ENCODE measurements at places on chromosomes 1 and 21. TPM values are rescaled to one million over a fixed set of nuclear protein-coding genes. Genes with fewer than 3 reads are reported as not detected.

- no peak for DNase-seq
Observed at GRCh38 chr21:42089093-42089631, 18.0 kb downstream of the UMODL1 start.

GRCh38 chr1:67532452-67533216, 102.4 kb upstream of the SERBP1 start:
- DNase-seq = peak; percentile 20

GRCh38 chr1:147273409-147274336, 31.2 kb downstream of the CHD1L start:
- DNase-seq = no peak

DNA sequence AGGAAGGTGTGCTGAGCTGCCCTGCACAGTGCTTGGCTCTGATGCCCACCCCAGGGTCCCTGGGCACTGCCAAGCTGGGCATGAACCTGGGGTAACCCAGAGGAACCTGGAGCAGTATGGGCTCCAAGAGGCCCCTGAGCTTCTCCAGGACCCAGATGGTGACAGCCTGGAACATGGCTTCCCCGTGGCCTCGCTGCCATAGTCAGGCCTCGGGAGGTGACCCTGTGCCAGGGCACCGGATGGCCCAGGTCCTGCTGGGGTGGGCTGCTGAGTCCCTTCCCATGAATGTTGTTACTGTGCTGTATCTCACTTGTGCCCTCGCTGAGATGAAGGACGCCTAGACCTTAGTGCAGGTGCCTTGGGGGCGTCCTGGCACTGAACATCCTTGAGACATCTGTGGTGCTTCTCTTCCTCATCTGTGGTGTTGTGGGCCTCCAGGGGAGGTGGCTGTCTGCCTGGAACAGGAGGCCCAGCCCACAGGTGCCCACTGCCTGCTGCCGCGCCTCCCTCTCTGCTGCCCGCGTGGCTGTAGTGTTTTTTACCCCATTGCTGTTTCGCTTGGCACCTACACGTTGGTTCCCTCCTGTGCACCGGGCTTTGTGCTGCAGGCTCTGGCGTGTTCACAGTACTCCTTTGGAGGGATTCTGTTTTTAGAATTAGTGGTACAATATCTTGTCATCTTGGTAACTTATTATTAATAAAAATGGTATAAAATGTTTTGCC, 160.3 kb downstream of the PCBP3 start:
- DNase-seq = no peak

DNA sequence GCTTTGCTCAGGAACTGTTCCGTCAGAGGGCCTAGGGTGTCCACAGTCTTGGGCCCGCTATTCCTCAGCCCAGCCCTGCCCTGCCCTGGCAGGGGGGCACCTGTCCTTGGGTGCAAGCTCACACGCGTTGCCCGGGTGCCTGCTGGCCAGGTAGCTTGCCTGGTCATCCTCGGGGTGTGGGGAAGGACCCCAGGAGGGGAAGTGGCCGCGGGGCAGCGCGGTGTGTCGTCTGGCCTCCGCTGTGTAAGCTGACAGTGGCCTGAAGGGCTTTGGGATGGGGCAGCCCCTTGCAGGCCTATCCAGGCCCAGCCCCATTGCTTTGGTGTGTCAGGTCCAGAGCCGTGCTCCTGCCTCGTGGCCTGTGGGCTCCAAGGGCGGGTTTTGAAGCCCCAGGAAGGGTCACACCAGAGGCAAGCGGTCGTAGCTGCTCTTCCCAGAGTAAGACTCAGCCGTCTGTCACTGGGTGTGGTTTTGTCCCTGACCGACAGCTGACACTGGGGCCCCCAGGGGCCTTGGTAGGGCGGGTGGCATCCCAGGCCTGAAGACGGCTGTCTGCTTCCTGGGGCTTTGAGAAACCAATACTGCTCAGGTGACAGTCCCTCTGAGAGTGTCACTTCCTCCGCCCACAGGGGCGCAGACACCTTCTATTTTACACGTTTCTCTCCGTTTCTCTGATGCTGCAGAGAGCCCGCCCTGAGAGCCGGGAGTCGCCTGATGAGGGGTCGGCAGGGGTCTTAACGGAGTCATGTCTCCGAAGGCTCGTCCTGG, 72.1 kb downstream of the SKI start:
- no peak for DNase-seq

- no peak for DNase-seq
Observed at GRCh38 chr1:209302779-209303568, 280.5 kb upstream of the CAMK1G start.

GRCh38 chr1:80427881-80428280, 1372.9 kb upstream of the ADGRL2 start:
- no peak for DNase-seq

- DNase-seq = no peak
Observed at GRCh38 chr1:115465802-115466363, 127.8 kb upstream of the NGF start.

DNA sequence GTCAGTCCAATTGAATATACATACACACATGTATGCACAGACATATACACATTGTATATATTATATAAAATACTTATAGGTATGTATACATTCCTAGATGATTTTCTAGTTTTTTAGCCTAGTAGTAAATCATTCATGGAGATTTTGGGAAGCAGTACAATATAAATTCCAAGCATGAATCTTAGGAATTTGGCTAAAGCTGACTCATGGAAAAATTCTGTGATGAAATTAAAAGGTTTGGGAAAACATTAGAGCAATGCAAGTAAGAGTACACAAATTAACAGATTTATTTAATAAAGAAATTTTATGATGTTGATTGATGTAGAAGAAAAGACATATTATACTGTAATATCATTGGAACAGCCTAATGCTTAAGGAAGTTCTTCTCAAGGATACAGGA, 43.7 kb upstream of the PTGFR start:
- DNase-seq = no peak

- DNase-seq = no peak
Observed at GRCh38 chr1:197985351-197985750, 68.2 kb downstream of the LHX9 start.

GRCh38 chr1:169090900-169091311, 15.6 kb upstream of the ATP1B1 start:
- DNase-seq = no peak

- peak; percentile 25 for DNase-seq
Observed at GRCh38 chr1:7120863-7121621, 335.8 kb downstream of the CAMTA1 start.

DNA sequence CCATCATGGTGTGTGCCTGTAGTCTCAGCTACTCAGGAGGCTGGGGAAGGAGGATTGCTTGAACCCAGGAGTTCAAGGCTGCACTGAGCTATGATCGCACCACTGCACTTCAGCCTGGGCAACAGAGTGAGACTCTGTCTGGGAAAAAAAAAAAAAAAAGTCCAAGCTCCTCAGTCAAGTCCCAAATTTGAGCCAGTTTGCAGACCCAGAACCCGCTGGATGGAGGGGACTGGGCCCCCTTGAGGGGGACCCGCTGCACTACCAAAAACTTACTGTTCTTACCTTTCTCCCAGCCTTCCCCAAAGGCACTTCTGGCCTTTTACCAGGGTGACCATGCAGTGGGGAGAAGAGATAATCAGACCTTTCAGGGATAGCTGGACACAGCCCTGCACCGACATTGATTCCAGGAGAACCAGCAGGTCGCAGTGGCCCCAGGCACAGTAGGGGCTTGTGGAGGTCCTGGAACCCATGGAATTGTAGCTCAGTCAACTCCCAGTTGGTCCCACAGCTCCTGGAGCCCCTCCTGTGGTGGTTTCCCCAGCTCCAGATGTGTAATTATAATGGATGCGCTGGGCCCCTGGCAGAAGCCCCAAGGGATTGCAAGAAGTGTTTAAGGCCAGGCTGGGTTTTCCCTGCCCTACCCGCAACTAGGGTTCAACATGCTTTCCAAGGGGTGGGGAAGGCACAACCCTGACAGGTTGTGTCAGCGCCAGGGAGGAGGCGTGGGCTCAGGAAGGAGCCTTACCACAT, 4.1 kb upstream of the WNT9A start:
- DNase-seq = no peak

- DNase-seq = no peak
Observed at GRCh38 chr1:7262611-7263010, 477.4 kb downstream of the CAMTA1 start.

DNA sequence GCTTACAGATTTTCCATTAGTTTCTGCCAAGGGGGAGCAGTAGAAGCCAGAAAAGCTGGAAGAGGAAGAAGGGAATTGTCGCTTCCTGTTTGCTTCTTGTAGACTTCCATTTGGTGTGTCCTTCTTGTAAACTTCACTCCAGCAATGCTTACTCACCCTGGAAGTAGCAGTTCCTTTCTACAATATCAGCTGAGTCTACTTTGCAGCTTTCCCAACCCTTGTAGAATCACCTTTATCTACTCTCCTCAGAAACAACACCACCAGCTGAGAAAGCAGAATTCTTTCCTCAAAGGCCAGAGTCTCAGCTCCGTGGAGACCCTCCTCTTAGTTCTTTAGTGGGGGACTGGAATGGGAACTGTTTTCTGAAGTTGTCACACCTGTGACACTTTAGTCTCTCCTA, 1136.7 kb upstream of the TMPRSS15 start:
- DNase-seq = no peak

DNA sequence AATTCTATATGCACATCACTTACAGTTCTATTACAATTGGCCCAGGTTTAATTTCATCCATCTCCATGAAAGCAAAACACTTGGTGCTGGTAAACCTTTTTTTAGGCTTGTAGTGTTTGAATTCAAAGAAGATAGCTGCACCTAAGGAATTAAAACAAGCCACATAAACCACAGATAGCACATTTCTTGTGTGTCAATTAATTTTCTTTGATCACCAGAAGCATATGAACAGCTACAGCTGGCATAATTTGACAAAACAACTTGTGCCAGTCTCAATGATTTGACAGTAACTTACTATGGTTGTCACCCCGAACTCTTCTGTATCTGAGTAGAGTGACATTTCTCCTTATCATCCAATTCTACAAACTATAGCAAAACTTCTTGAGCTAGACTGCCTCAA, 42.2 kb downstream of the AIDA start:
- no peak for DNase-seq

DNA sequence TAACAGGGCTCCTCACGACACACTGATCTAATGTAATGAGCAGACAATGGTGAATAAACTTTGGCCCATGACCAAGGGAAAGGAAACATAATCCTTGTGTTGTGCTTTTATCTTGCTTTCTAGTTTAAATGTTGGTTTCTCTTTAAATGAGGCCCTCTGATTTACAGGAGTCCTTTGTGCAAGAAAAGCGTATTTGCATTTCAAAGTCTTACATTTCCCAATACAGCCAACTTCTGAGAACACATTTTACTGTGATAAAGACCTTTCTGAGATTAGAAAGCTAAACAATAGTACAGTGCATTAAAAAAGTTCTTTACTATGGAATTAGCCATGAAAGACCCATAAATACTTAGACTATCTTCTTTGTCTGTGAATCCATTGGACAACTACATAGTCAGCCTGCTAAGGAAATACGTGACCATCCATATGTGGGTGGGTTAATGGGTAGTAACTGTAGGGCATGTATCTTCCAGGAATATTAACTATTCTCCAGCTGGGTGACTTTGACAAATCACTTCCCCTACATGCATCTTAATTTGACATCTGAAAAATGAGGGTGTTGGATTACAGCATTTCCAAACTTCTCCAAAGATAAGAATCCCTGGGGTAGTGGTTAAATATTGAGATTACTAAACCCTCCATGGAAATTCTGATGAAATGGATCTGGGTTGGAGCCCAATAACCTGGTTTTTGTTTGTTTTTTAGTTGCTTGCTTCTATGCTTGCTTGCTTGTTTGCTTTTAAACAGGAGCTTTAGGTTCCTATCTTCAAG, 50.3 kb upstream of the USP1 start:
- DNase-seq = no peak

DNA sequence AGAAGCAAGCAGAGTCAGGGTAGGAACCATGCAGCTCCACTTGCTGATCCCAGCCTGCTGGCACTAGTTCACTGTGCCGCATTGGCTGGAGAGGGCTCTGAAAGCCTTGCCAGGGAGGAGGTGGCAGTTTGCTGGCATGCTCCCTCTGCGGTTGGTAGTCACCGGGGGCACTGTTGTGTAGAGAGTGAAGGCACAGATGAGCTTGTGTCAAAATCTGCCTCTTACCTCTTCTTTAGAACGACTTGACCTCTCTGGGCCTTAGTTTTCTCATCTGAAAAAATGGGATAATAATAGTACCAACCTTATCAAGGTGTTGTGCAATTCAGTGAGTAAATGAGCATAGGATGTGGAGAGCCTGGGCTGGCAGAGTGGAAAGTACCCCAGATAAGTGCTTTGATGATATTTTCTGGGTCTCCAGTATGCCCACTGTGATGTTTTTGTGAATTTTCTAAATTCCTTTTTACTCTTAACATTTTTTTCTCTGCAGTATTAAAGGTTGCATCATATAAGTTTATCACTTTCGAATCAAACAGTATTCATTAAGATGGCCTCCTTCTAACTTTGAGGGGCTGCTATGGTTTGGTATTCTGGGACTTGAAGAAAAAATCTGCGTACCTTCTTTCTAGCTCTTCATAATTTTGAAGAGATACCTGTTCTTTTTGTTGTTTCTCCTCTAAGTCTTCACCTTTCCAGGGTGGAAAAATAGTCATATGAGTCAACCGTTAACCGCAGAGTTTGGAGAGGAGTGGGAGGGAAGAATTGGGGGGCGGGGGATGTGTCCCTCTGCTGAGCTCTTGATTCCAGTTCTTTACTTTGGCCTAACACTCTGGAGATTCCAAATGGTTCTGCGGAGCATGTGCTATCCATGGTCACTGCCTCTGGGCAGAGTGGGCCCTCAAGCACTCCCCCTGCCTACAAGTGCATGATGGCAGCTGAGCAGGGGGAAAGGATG, 26.8 kb downstream of the SZRD1 start:
- DNase-seq = no peak

DNA sequence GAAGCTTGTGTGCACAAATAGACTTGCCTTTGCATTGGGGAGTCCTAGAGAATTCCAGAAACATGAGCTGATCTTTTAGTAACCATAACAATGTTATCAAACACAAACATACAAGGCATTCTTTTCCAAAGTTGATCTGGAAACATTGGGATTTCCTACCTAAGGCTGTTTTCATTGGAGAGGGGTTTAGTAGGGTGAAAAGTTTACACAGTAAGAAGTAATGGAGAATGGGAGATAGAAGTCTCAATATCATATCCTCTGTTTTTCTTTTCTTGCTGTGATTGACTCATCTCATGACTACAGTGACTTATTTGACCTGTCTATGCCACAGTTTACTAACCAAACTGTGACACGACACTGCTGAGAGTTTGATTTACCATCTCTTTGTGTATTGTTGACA, 65.6 kb upstream of the PLA2G4A start:
- no peak for DNase-seq

DNA sequence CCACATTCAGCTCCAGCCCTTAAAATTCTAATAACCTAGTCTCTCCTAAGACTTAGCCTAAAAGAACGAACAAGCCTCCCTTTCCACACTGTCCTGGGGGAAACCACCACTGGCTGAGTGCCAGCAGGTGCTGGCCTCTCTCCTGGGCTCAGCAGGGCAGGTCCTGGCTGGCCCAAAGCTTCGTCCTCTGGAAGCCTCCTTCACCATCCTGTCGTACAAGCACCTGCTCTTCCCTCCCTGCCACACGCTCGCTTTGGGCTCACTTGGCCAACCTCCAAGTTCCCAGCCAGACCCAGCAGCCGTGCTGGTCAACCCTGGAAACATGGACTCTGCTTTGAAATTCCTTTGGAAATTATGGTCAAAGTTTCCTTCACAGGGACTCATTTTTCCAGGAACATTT, 58.2 kb upstream of the SLC25A33 start:
- DNase-seq = no peak

FMO5 gene
- 1.7 TPM for total RNA-seq

AXDND1 gene
- total RNA-seq = not detected

ENAH gene
- 229 TPM for total RNA-seq

DDR2 gene
- 0.85 TPM for total RNA-seq

TNFRSF18 gene
- total RNA-seq = 1.1 TPM

BRDT gene
- total RNA-seq = 0.13 TPM

TAS1R3 gene
- 0.21 TPM for total RNA-seq

PRAMEF1 gene
- total RNA-seq = not detected

SMCP gene
- total RNA-seq = not detected

CTXND2 gene
- total RNA-seq = not detected

F11R gene
- 203 TPM for total RNA-seq

TIAM1 gene
- total RNA-seq = 25.2 TPM
